ENCODE measurements at places on chromosomes 6 and 20.

GRCh38 chr6:98323605-98324004, 510.8 kb upstream of the POU3F2 start:
- no peak for DNase-seq

DNA sequence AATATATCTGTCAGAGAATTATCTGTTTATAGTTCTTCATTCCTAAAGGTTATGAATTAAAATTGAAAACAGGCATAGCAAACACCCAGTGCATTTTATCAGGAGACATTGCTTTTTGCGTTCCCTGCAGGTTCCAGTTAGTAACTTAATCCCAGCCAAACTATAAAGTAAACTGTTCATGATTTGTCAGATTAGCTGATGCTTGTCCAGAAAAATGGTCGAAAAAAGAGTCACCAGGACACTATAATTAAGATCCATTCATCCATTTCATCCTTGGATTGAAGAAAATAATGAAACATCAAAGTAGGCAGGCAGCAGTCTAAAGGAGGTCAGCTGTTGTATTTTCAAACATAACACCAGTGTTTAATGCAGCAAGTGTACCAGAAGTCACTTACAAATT, 75.9 kb downstream of the EPHA7 start:
- no peak for DNase-seq

GRCh38 chr20:62576815-62577489, 65.4 kb upstream of the SLCO4A1 start:
- DNase-seq = no peak

- DNase-seq = no peak
Observed at GRCh38 chr6:169317441-169318202, 64.0 kb upstream of the THBS2 start.

DNA sequence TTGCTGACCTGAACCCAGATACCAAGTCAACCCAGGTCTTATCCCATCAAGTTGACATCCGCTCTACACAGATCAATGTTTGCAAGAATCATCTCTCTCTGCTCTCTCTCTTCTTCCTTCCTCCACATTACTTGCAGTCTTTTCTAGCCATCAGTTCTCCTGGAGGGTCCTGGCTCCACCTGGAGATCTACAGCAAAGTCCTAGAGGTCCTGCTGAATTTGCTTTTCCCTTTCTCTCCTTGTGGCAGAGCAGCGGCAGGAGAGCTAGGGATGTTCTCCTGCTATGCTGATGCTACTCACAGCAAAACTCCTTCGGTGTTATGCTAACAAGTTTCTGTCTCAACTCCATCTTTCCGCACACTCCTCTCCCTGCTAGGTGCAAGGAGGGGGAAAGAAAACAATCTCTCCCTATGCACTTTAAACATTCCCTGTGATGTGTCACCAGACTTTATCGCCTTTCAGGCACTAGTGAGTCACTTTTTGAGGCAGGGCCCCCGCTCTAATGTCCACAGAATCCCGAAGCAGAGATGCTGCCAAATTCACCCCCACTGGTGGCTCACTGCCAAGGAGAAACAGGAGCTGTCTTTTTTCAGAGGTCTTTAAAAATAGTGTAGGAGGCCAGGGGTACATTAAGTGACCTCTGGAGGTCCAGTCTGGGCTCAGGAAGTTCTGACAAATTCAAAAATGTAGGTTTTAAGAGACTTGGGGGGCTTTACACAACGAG, 62.6 kb downstream of the FAM50B start:
- DNase-seq = no peak

DNA sequence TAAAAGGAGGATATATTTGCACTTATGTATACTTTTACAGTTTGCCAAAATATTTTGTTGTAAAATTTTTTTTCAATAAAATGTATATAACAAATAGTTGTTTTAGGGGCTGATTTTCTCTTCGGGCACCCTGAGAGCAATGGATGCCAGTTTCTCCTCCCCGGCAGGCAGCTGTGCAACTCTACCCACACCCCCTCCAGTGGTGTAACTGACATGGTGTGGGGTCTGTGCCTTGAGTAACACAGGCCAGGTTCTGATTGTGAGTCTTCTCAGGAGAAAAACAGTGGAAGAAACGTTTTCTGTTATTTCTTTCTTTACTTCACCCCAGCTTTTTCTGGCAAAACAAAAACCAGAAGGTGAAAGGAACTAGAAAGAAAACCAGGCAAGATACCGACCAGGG, 6.1 kb downstream of the FOXF2 start:
- no peak for DNase-seq
